ENCODE measurements at places on chromosomes 12 and 14. TPM values are rescaled to one million over a fixed set of nuclear protein-coding genes. Genes with fewer than 3 reads are reported as not detected.

NDUFB1 gene
- 45.2 TPM for total RNA-seq

BMP4 gene
- total RNA-seq: 0.27 TPM

SLC16A7 gene
- 16.2 TPM for total RNA-seq

FOXN4 gene
- total RNA-seq: under 0.01 TPM

SLC17A8 gene
- total RNA-seq: not detected

POTEG gene
- not detected for total RNA-seq

RERG gene
- total RNA-seq: under 0.01 TPM

KRT81 gene
- 2.7 TPM for total RNA-seq
